ENCODE measurements at places on chromosomes 11 and 22. TPM values are rescaled to one million over a fixed set of nuclear protein-coding genes. Genes with fewer than 3 reads are reported as not detected.

DNA sequence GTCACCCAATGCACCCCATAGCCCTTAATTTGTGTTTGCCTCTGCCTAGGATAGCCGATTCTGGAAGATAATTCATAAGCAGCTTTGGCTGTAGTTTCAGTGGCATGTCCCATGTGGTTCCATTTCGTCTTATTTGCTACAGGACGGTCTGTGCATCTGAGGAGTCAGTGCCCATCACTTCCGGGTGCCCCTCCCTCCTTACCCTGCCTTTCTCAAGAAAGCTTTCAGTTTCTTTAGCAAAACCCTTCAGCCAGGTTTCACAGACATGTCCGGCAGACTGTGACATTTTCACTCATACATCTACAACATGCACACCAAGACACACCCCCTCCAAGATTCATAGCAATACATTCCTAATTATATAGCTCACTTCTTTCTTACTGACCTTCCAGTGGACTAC, 14.3 kb downstream of the TP53AIP1 start:
- H3K4me1 ChIP-seq = no peaks in the 10 kb centered on the region
- H3K27ac ChIP-seq = no peak overlapping the region
- no peaks in the 10 kb centered on the region for H3K27me3 ChIP-seq
- H3K36me3 ChIP-seq = no peaks in the 10 kb centered on the region
- DNase-seq = no peak

DNA sequence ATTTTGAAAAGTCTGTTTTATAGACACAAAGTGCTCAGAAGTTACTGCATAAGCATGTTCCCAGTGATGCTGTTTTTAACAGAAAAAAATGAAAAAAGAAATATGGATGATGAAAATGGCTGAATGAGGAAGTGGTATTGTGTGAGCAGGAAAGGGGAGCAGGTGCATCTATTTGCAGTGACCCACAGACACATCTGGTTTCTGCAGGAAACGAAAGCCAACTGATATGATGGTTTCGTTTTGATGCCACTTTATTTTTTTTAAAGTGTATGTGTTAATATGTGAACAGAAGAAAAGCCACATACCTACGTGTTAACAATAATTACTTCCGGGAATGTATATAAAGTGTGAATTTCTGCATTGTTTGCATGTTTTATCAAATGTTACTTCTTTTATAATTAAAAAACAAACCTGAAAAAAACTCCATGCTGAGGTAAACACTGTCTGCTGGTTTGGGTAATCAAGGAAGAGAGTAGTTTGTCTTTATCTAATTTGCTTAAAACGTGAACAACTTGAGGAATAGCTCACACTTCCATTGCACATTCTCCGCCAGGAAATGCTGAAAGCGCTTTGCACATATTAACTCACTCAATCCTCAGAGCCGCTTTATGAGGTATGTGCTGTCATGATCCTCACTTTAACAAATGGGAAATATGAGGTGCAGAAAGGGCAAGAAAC, 1335.9 kb downstream of the TBC1D22A start:
- DNase-seq = no peak
- H3K4me1 ChIP-seq = no peaks in the 10 kb centered on the region
- H3K27ac ChIP-seq = no peak overlapping the region
- H3K27me3 ChIP-seq = no peaks in the 10 kb centered on the region

DNA sequence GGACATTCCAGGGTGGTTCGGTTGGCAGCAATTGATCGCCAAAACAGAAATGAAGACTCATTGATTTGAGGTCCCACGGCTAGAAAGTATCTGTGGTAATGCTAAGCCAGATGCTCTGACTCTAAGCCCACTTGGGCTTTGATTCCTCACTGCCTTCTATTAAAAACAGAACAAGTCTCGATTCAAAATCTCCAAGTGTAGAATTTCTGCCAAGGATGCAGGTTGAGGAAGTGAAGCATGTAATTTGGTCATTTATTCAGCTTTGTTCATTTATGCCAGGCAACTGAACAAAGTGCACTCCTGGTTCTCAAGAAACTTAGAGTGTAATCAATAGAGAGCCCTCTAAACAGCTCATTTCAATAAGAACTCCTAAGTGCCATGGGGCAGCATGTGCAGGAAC, 2.3 kb upstream of the CEP295 start:
- H3K36me3 ChIP-seq = no peaks in the 10 kb centered on the region
- H3K27me3 ChIP-seq = no peaks in the 10 kb centered on the region
- H3K27ac ChIP-seq = no peak overlapping the region
- no peak overlapping the region for H3K4me3 ChIP-seq
- no peaks in the 10 kb centered on the region for H3K4me1 ChIP-seq

GRCh38 chr11:74820763-74821162, 72.1 kb downstream of the RNF169 start:
- H3K36me3 ChIP-seq = no peaks in the 10 kb centered on the region
- no peaks in the 10 kb centered on the region for H3K27me3 ChIP-seq
- no peak overlapping the region for H3K4me3 ChIP-seq
- H3K4me1 ChIP-seq = peaks cover 19% of the 10 kb centered on the region

The TMPRSS5 gene
- total RNA-seq = not detected

GRCh38 chr11:97000481-97000880, 610.7 kb downstream of the JRKL start:
- H3K27me3 ChIP-seq = no peaks in the 10 kb centered on the region
- no peaks in the 10 kb centered on the region for H3K36me3 ChIP-seq
- DNase-seq = no peak
- no peaks in the 10 kb centered on the region for H3K4me1 ChIP-seq
- H3K27ac ChIP-seq = no peak overlapping the region

DNA sequence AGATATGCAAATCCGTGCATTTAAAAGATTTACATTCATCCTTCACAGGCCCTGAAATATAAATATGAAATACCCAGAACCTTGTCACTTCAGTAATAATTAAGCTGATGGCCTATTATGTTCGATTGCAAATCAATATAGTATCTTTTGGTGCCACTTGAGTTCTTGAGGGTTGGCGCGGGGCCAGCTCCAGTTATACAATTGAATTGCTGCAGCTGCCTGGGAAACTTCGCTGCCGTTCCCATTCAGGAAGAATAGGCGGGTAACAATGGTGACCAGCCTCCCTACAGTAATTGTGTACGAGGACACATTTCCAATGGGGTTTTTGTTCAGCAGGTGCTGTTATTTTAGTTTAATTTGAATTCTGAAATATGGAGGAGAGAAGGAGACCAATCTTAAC, 451.2 kb downstream of the INSC start:
- no peaks in the 10 kb centered on the region for H3K36me3 ChIP-seq
- H3K4me1 ChIP-seq = no peaks in the 10 kb centered on the region
- no peak overlapping the region for H3K27ac ChIP-seq
- no peak overlapping the region for H3K4me3 ChIP-seq
- H3K27me3 ChIP-seq = no peaks in the 10 kb centered on the region
- no peak for DNase-seq

DNA sequence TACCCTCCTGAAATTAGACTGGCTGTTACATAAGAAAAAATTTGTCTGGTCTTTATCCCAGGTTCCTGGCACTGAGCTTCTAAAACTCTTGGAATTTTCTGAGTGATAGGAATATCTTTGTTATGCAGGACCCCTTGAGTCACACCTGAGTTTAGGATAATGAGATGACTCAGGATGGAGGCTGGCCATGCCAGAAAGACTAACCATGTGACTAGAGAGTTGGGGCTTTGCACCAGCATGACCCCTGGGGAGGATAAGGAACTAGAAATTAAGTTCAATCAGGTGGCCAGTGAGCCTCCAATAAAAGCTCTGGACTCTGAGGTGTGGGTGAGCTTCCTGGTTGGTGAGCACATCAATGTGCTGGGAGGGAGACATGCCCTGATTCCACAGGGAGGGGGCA, 88.1 kb downstream of the XRRA1 start:
- no peak overlapping the region for H3K4me3 ChIP-seq
- H3K27ac ChIP-seq = no peak overlapping the region
- H3K4me1 ChIP-seq = no peaks in the 10 kb centered on the region
- peaks cover 9% of the 10 kb centered on the region for H3K36me3 ChIP-seq

GRCh38 chr11:116278076-116278475, 494.7 kb downstream of the BUD13 start:
- no peaks in the 10 kb centered on the region for H3K4me1 ChIP-seq
- H3K27me3 ChIP-seq = no peaks in the 10 kb centered on the region
- no peak overlapping the region for H3K27ac ChIP-seq
- no peak overlapping the region for H3K4me3 ChIP-seq
- H3K36me3 ChIP-seq = no peaks in the 10 kb centered on the region
- DNase-seq = no peak

Data from ascending aorta (tissue), 2 donors.